ENCODE measurements at places on chromosomes 13 and 19.

- DNase-seq, result peak; percentile 75
Observed at GRCh38 chr19:289651-290371, 1.4 kb downstream of the PLPP2 start.

GRCh38 chr19:33432446-33433170 lies 59.1 kb downstream of the CEBPG start:
- DNase-seq, result no peak

DNA sequence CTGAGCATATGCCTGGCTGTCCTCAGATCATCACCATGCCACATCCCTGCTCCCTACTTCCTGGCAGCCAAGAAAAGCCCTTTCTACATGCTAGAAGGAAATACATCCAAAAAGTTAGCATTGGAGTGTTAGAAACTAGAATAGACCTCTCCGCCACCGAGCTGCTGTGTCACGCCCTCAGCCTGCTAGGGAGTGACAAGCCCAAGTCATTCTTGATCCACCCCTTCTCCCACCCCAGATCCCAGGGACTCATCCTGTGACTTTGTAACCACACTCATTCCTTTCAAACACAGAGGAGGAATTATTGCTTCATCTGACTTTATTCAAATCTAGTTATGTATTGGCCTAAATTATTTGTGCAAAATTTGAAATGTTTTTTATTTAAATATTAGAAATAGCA lies 45.3 kb downstream of the POLR1D start:
- DNase-seq, result no peak

GRCh38 chr13:71874458-71874857 lies 7.5 kb upstream of the DACH1 start:
- DNase-seq, result no peak

- no peak for DNase-seq
Observed at GRCh38 chr13:69094485-69094884, 1013.1 kb upstream of the ATXN8OS start.

- no peak for DNase-seq
Observed at GRCh38 chr19:51978882-51979281, 7.8 kb downstream of the ZNF350 start.

GRCh38 chr13:48806522-48806921 lies 152.8 kb downstream of the CYSLTR2 start:
- no peak for DNase-seq

DNA sequence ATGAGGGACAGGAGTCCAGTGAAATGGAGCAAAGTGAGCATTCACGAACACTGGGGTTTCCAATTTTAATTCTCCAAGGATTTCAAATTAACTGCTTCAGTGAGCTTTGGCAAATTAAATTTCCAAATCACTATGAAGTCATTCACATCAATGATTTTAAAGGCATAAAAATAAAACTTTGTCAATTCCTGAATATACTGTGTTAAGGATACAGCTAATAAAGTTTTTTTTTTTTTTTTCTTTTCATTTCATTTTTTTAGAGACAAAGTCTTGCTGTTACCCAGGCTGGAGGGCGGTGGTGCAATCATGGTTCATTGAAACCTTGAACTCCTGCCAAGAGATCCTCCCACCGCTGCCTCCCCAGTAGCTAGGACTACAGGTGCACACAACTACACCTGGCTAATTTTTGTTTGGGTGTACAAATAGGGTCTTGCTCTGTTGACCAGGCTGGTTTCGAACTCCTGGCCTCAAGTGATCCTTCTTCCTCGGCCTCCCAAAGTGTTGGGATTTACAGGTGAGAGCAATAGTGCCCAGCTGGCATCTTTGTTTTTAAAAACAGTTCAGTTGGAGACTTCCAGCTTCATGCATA lies 21.9 kb downstream of the RBM26 start:
- no peak for DNase-seq

GRCh38 chr13:27493981-27494380 lies 43.6 kb upstream of the MTIF3 start:
- DNase-seq, result no peak

DNA sequence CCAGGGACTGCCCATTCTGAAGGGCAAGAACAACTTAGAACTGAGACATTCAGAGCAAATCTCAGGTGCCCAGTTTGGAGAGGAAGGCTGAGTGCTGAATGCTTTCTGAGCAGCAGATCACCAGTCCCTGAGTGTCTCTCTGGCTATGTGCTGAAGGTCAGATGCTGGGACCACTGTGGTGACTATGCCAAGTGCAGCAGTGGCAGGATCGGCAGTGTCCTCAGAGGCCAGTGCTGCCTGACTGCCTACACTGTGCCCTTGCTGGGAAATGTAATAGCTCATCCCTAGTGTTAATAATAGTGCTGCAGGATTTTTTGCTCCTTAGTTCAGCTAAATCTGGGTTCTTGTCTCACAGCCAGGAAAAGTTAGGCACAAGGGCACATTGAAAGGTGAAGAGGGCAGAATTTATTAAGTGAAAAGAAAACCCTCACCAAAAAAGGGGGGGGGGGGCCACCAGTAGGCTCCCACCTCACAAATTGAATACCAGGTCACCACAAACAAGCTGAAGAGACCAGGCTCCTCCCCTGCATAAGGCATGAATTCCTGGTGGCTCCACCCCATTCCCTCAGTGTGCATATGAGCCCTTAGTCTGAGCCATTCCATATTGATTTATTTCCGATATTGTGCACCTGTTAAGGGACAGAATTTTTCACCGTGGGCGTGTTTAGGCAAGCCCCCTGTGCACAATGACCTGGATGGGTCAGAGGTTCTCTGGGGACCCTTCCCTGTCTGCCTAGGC lies 18.5 kb downstream of the RFXAP start:
- no peak for DNase-seq

- DNase-seq, result no peak
Observed at GRCh38 chr19:2547721-2548120, 71.8 kb downstream of the GADD45B start.

- DNase-seq, result no peak
Observed at GRCh38 chr13:100269837-100270236, 180.9 kb downstream of the PCCA start.

GRCh38 chr13:62250501-62251201 lies 835.0 kb upstream of the PCDH20 start:
- no peak for DNase-seq

DNA sequence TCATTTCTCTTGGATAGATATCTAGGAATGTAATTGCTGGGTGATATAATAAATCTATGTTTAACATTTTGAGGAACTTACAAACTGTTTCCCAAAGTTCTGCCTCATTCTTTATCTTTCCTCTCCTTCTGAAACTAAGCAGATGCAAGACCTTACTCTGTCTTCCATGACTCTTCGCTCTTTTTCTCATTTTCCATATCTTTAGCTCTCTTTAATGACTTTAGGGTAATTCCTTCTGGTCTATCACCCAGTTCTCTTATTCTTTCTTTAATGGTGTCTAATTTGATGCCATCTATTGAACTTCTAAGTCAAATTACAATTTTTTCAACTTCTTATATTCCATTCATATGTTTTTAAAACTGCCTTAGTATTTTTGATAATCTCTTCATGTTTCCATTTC lies 316.6 kb downstream of the POU4F1 start:
- no peak for DNase-seq

DNA sequence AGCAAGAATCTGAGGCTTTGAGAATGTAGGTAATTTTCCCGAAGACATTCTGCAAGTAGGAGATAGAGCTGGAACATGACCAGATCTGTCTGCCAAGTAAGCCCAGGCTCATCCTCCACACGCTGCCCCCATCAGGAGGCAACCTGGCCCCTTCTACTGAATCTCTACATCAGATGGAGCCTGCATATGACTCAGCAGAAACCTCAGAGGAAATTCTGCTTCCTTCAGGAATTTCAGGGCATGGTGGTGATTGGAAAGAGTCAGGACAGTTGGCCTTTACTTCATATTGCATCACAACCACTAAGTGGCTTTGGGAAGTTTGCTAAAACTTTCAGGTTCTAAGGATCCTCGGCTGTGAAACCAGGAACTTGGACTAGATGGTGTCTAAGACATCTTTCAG lies 85.2 kb downstream of the LRRC63 start:
- no peak for DNase-seq

GRCh38 chr13:101157261-101157660 lies 259.0 kb downstream of the NALCN start:
- no peak for DNase-seq

GRCh38 chr13:40231751-40232150 lies 434.7 kb downstream of the FOXO1 start:
- DNase-seq, result no peak

Measured in NCI-H1048 (cell line).